Activated CD8-positive, alpha-beta memory T cell treated with anti-CD3 and anti-CD28 coated beads for 1 hour (primary cell): ENCODE measurements at places on chromosomes 6 and 20.

GRCh38 chr6:145148776-145149175 lies 586.5 kb downstream of the EPM2A start:
- no peak for DNase-seq

DNA sequence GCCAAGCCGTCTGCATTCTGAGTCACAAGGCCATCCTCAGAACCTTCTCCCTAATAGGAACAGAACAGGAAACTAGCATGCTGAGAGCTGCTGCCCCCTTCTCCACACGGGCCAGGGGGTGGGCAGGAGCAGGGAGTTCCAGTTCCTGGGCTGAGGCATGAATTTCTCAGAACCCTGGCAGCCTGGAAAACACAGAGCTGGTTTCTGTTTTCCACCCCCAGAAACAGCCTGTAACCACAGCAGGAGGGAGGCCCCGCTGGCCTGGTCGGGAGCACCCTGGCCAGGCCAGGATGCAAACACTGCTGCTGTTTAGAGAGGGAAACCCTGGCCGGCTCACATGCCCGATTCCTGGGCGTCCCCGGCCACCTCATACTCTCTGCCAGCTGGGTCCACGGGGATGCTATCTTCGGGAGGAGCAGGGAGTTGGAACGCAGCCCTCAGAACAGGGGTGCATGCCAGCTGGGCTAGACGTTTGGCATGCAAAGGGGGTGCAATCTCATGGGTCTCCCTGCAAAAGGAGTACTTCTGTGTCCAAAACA lies 130.1 kb downstream of the NFATC2 start:
- no peak for DNase-seq

GRCh38 chr6:118952683-118953082 lies 17.7 kb upstream of the MCM9 start:
- DNase-seq: no peak

DNA sequence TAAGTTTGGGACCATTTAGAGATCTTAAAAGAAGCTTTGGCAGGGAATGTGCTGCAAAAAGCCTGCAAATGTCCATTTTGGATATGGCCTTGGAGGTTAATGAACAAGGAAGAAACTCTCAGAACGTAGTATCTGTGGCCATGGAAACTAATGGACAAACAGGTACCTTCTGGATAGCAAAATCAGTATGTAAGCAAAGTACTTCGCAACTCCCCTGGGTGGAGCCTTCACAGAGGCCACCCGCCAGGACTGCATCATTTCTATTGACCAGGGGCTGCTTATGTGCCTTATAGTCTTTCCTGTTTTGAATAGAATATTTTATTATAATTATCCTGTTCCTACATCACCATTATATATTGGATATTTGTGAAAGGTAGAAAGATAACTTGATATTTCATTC lies 510.8 kb upstream of the SYNCRIP start:
- no peak for DNase-seq

- no peak for DNase-seq
These were observed 278.4 kb downstream of the LRFN2 start for GRCh38 chr6:40308533-40309306.

DNA sequence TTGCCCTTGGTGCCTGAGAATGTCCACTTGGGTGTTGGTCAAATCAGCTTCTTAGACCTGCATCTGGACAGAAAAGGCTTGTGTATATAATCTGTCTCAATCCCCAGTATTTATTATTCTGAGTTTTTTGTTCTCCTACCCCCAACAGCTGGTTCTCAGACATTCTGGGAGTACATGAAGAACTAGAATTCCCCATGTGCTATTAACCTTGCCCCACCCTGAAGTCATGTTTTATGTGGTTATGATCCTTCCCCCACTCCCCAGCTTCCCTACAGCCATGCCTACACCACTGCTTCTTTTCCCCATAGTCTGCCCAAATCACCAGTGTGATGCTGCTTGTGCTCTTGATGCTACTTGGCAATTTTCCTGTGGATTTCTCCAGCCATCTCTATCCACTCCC lies 157.0 kb downstream of the ADAT2 start:
- DNase-seq: no peak

DNA sequence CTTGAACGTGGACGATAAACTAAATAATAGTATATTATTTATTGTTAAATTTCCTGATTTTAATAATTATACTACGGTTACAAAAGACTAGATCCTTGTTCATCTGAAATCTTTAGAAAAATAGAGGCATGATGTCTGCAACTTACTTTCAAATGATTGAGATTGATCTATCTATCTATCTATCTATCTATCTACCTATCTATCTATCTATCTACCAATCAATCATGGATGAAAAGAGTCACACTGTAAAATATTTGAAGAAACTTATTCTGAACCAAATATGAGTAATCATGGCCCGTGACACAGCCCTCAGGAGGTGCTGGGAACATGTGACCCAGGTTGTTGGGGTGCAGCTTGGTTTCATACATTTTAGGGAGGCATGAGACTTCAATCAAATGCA lies 11.7 kb upstream of the BLCAP start:
- no peak for DNase-seq

GRCh38 chr20:16749573-16749972 lies 1.4 kb downstream of the OTOR start:
- no peak for DNase-seq

DNA sequence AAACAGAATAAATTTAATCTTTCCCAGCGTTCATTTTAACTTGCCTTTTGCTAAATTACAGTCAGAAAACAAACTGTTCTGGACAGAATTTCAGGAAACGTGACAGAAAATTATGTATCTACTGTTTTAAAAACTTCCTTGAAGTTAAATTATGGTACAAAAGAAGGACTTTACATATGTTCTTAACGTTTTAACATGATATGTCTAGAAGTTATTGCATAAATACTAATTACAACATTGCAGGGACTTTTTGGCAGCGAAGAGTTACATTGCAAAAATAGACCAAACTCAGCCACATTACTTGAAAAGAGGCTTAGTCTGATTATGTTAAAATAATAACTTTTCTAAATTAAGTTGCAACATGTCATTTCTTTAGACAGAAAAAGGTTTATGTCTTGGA lies 142.1 kb upstream of the IMPG1 start:
- no peak for DNase-seq

DNA sequence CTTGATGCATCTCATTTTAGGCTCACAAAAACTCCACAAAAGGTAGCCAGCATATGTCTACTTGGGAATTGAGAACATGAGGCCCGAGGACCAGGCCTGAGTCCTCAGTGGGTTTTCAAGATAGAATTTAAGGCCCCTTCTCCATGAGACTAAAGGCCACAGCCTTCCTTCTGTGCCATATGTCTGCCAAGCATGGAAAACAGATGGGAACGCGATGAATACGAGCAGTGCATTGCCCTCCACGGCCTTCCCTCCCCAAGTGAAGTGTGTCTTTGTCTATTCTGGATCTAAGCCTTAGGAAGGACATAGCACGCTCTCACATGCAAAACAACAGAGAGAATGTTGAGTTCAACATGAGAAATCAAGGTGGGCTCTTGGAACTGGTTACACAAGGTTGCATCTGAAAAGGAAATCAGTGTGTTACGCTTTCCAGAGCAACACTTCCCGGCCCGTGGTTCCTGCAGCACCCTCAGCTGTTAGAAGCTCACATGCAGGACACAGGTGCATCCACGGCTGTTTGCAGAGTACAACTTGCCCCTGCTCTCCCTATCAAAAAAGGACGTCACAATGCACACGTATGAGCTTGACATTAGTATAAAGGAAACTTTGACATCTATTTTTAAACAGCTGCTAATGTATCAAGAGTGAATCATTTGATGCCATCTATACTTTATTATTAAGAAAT lies 229.9 kb downstream of the NRN1 start:
- no peak for DNase-seq

- DNase-seq: no peak
These were observed 100.6 kb upstream of the EMILIN3 start for GRCh38 chr20:41467220-41467619.

GRCh38 chr6:122651604-122652003 lies 41.4 kb downstream of the PKIB start:
- no peak for DNase-seq

- no peak for DNase-seq
These were observed at the start of gene TRIM15 for GRCh38 chr6:30163090-30163917. TRIM15 (plus strand) TSS chr6:30163546; CDS start chr6:30163685, 139 bp downstream.

GRCh38 chr20:61705386-61706258 lies 360.1 kb downstream of the TAF4 start:
- DNase-seq: no peak

DNA sequence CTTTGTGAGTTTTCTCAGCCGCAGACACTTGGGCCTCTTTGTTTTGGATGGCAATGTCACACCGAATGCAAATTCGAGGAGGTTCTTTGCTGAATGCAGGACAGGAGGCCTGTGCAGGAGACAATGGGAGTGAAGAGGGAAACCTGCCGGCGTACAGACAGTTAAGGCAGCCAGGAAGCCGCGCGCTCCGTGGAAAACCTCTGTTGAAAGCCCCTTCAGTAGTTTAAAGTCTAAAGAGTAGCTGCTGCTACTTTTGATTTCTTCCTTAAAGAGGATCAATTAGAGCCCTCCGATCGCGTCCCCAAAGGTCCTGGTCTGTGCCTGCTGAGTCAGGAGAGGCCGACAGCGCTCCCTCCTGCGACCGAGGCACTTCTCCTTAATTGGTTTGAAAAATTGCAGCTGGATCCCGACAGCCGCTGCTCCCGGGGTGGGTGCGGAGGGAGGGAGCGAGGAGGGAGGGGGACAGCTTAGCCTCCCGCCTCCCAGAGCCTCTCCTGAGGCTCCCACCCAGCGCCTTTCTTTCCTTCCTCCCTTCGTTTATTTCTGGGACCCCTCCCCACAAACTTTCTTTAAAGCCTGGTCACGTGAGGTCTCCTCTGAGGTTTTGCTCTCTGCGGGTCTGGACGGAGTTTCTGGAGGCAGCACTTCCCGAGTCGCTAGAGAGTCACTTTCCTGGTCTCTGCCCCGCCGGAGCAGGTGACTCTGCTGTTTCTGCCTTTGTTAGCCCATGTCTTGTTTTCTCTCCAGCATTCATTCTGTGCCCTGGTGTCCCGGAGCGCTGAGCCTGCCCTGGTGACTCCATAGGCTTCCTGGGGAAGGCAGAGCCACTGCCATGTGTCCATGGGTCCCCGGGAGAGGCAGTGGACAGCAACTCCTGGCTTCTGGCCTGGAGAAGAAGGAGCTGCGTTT lies 22.3 kb upstream of the RPP40 start:
- DNase-seq: no peak

GRCh38 chr6:111411978-111412566 lies 70.9 kb downstream of the REV3L start:
- no peak for DNase-seq

DNA sequence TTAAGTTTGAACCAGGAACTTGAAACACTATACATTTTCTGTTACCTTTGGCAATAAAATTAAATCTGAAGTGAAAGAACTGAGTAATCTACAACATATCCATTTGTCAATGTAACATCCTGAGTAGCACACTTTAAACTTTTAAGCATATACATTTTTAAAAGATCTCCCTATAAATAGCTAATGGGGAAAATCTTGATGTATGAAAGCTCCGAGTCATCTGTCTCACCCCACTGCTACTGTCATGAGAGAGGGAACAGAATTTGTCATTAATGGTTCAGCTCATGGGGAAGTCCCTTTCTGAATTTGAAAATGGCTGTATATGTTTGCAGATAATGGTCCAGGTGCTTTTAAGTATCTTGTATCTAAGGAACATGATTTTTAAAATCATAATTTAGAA lies 55.2 kb upstream of the NOX3 start:
- DNase-seq: no peak

GRCh38 chr6:145110109-145110508 lies 625.2 kb downstream of the EPM2A start:
- no peak for DNase-seq
